IPS DF 6.9 (cell line): ENCODE measurements at places on chromosomes 3 and 15.
A peak's percentile ranks its signal among the peaks of the same experiment; 100 is the strongest.

GRCh38 chr3:149224736-149225594, 3.3 kb upstream of the CP start:
- DNase-seq = no peak

DNA sequence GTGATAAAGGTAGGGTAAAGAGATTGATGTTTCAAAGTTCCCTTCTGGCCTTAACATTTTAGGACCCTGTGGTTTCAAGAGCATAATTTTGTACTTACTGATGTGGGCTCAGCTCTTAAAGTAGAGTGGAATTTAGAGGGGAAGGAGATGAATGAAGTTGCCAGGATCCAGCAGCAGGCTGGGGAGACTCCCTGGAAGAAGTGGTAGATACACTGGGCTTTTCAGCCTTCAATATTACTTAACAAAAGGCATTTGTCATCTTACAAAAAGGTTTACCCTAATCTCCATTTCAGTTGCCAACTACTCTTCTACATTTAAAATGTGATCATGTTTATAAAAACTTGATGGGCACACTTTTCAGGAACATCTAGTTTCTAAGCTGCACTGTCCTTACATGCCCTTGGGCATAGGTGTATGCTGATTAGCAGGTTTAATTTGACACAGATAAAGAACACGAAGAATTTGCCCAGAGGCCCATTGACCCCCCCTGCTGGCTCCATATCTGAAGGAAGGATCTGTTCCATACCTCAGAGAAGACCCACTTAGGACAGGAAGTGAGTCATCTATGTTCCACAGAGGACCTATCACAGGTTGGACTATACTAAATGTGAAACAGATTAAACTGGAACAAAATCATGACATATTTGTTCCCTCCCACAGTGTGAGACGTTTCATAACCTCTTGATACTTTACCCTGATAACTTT, 93.0 kb upstream of the LPP start:
- DNase-seq = no peak

DNA sequence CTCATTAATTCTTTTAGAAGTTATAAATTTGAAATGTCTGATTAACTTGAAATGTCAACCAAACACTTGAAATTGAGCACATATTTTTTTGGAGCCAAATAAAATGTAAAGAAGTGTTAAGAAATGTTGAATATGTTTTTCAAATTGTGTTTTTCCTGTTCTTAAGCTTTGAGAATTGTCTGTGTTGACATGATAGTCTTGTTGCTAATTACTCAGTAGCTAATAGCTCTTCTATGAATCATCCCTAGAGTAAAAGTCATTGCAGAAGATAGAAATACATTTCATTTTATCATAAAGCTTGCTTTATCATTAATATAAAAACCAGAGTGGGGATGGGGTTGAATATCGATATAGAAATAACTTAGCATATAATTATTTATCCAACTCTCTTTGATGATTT, 41.9 kb upstream of the ABHD10 start:
- no peak for DNase-seq

- no peak for DNase-seq
Measured at GRCh38 chr3:37807749-37808148, 53.9 kb upstream of the CTDSPL start.

- no peak for DNase-seq
Measured at GRCh38 chr3:155585384-155585783, 159.5 kb downstream of the PLCH1 start.

DNA sequence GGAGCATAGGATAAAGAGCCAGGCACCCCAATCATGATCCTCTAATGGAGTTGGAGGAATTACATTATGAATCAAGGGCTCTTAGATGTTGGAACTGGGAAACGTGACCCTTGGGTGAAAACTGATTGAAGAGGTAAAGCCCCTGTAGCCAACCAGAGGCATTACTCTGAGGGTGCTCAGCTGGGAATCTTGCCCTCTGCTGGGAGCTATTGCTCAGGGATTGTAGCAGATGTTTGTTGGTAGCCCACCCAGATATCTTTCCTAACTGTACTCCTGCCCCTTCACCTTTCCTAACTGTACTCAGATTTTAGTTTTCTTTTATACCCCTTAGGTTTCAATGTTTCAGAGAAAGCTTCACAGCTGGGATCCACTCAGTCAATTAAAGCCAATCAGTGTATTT, 74.2 kb downstream of the RARB start:
- no peak for DNase-seq

DNA sequence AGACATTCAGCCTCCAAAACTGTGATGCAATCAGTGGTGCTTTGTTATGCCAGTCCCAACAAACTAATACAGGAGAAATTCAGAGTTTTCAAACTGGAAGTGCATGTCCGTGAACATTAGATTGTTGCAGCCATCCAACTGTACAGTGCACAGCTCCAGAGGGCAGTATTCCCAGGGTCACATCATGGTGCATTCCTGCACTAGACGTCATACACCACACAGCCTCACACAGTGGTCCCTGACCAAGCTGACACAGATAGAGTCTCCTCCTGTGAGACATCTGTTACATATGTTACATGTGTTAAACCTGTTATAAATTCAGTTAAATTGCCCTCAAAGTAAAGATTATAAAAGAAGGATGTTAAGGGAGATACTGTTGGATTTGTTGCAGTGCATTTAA, 209.0 kb downstream of the LRRN1 start:
- DNase-seq = no peak

GRCh38 chr3:6733699-6734394, 127.1 kb upstream of the GRM7 start:
- no peak for DNase-seq

GRCh38 chr3:14608298-14608697, 43.3 kb upstream of the CCDC174 start:
- peak; percentile 25 for DNase-seq

DNA sequence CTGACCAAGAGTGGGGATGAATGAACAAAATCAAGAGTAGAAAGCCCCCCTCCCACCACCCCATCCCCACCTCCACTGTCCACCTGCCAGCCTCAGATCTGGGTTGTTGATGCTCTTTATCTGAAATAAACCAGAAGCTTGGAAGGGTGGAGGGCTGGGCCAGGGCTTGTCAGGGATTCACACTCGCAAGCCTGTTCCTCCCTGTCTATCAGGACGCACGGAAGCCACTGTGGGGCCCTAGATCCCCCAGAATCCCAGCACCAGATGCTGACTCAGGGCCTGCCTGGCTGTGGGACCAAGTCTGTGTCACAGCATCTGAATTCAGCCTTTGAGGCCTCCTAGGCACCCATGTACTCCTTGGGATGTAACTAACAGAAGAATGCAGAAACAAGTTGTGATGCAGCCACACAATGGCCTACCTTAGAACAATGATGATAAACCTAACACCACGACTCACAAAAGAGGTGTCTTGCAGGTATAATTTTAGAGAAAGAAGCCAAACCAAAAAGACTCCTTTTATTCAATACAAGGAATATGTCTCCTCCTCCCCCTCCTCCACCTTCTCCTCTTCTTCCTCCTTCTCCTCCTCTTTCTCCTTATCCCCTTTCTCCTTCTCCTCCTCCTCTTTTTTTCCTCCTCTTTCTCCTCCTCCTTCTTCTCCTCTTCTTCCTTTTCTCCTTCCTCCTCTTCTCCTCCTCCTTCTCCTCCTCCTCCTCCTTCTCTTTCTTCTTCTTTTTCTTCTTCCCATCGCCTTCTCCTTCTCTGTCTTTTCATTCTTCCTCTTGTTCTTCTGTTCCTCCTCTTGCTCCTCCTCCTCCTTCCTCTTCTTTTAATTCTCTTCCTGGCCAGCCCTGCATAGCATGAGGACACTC, 234.7 kb downstream of the PLCL2 start:
- no peak for DNase-seq

DNA sequence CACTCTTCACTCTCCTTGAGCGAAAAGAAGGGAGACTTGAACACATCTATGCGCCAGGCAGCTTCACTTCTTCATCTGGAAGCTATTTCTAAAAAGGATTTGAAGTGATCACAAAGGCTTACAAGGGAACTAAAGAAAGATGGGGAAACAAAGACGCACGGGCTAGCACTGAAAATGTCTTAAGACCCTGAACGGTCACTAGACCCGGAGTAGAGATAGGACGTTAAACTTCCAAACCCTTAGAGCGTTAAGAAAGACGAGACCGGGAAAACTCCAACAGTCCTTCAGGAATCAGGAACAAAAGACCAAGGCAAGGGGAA, 47.5 kb upstream of the EPHB3 start:
- no peak for DNase-seq

- DNase-seq = no peak
Measured at GRCh38 chr3:167876620-167877281, 141.2 kb downstream of the SERPINI1 start.

DNA sequence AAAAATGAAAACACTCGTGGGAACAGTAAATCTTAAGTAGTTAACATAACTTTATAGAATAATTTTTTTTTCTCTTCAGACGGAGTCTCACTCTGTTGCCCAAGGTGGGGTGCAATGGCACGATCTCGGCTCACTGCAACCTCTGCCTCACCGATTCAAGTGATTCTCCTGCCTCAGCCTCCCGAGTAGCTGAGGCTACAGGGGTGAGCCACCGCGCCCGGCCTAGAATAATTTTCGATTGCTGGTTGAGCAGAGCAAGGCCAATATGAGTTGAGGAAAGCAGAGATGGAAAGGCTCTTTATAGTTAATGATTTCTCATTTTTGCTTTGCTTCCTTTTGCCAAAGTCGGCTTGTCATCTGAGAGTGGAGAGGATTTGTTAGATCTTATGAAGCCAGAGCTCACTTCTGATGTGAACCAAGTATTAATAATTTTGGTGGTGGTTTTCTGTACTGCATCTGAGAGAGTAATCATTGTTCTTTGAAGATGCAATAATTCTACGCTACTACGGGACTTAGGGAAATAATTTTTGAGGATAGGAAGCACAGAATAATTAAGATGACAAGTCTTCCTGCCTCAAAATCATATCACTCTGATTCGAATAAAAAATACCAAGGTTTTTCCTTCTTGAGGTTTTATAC, 1.6 kb upstream of the GOLM2 start:
- no peak for DNase-seq

- no peak for DNase-seq
Measured at GRCh38 chr3:156630081-156630772, 44.2 kb upstream of the TIPARP start.

- DNase-seq = no peak
Measured at GRCh38 chr15:99042892-99043291, 35.3 kb upstream of the PGPEP1L start.

- no peak for DNase-seq
Measured at GRCh38 chr3:75983111-75983510, 197.8 kb upstream of the ZNF717 start.

- DNase-seq = no peak
Measured at GRCh38 chr15:38231436-38231835, 21.2 kb upstream of the SPRED1 start.

GRCh38 chr3:170717410-170718402, 131.8 kb upstream of the SLC7A14 start:
- no peak for DNase-seq

DNA sequence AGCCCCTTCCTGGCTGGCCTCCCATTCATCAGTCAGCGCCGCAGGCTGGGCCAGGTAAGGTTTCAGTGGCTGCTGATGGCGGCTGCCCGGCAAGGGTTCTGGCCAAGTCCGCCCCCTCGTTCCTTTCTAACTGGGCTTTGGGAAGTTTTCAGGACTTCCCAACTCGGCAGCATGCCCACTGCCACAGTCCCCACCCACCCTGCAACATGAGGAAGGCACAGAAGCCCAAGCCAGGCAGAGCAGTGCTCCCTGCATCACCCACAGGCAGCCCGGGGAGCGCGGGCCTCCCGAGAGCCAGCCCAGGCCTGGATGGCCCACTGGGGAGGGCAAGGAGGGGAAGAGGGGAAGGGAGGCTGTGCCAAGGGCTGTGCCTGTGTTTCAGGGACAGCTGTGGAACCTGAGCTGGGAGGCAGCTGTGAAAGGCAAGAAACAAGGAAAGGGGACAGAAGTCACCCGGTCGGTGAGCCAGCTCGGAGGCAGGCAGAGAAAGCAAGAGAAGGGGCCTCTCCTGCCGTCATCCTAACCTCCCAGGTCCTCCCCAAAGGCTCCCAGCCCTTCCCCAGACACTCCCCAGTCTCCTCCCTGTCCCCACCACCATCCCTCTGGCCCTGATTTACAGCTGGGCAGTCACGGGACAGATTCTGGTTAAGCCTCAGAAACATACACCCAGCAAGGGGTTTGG, 73.9 kb downstream of the CPN2 start:
- DNase-seq = no peak

GRCh38 chr3:27022096-27022761, 347.0 kb downstream of the NEK10 start:
- no peak for DNase-seq

DNA sequence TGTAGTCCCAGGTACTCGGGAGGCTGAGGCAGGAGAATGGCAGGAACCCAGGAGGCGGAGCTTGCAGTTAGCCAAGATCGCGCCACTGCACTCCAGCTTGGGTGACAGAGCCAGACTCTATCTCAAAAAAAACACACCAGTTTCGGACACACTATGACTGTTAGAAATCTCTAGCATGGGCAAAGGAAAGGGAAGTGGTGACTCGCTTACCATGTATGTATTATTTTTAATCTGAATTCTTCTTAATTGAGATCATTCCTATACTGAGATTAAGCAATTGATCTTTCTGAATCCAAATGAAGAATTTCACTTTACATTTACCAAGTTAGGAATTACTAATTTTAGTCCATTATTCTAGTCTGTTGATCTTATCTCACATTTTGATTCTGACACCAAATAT, 459.2 kb upstream of the ALCAM start:
- DNase-seq = no peak

DNA sequence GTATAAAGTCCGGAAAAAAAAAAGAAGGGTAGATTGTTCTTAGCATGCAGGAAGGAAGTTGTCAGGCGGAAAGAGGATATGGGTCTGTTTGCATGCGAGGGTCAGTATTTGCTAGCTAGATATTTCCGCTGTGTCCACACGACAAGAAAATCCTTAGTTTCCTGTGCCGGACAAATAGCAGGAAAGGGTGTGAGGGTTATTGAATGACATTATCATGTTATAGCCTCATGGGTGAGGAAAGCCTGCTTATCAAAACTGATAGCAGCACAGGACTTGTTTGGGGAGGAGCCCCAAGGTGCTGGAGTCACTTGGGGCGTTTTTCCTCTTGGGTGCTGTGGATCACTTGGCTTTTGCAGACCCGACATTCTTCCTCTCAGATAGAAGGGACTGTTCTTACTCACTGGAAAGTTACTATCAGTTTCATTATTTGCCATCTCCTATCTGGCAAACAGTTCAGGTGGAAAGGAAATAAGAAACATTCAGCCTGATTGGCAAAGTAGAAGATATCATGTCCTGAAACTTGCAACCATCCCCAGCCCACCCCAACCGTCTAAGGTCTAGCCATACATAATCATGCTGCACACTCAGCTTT, 127.2 kb upstream of the DPH6 start:
- DNase-seq = no peak

DNA sequence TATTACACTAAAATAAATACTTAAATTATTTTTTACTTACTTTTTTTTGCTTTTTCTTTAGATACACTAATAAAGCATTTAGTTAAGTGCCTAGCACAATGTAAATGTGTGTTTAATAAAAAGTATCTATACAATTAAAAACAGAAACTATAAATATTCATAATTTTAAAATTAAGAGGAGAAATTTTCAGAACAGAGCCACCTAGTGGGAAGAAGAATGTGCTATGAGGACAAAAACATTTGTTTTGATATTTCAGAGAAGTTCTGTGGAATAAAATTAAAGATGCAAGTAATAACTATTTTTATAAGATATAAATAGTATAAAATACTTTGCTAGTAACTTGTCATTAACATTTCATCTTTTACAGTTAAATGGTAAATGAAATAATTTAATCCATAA, 33.6 kb upstream of the PLSCR5 start:
- DNase-seq = no peak

GRCh38 chr3:96354742-96355141, 459.7 kb upstream of the EPHA6 start:
- no peak for DNase-seq

GRCh38 chr3:41265823-41266273, 66.5 kb downstream of the CTNNB1 start:
- no peak for DNase-seq

- no peak for DNase-seq
Measured at GRCh38 chr3:74423867-74424266, 190.6 kb downstream of the CNTN3 start.
